Stimulated activated CD4-positive, alpha-beta T cell treated with anti-CD3 and anti-CD28 coated beads, Interleukin-2, amount 100 ng/mL, for 24 hours (primary cell): ENCODE measurements at places on chromosomes 6 and 20.

DNA sequence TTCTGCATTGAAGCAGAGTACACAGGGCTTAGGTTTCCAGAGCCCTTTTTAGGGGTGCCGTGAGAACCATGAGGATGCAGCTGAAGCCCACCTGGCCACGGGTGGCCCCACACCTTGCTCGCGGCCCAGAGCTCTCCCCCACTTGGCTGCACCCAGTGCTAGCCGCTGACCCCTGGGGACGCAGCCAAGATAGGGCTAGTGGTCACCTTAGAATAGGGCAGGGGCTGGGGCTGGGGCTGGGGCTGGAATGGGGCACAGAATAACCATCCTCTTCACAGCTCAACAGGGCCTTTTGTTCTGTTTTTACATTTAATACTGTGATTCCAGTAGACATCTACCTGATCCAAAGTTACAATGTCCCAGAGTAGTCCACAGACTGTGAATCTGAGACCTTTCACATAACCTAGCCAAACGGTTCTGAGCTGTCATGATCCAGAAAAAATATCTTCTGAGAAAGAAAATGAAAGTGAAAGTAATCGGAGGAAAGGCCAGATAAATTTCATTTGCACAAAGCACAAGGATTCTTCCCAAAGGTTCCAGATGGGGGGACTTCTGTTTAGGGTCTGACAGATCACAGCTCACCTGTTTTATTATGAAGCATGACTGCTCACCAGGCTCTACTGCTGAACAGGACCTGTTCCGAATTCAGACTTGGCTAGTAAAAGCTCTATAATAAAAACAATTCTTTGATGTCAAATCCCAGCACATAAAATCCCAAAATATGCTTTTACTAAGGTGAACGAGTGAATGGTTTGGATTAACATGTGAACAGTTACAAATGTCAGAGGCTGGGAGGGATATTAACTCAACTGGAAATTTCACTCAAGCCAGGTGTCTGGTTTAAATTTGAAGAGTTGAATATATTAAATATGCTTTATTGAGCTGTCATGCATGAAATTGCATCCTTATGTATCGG is 401.9 kb downstream of the THBS2 start:
- DNase-seq, result no peak

- no peak for DNase-seq
Measured at GRCh38 chr20:37995856-37996605, 37.2 kb downstream of the TTI1 start.

- no peak for DNase-seq
Measured at GRCh38 chr20:24731312-24731711, 217.8 kb upstream of the CST7 start.

DNA sequence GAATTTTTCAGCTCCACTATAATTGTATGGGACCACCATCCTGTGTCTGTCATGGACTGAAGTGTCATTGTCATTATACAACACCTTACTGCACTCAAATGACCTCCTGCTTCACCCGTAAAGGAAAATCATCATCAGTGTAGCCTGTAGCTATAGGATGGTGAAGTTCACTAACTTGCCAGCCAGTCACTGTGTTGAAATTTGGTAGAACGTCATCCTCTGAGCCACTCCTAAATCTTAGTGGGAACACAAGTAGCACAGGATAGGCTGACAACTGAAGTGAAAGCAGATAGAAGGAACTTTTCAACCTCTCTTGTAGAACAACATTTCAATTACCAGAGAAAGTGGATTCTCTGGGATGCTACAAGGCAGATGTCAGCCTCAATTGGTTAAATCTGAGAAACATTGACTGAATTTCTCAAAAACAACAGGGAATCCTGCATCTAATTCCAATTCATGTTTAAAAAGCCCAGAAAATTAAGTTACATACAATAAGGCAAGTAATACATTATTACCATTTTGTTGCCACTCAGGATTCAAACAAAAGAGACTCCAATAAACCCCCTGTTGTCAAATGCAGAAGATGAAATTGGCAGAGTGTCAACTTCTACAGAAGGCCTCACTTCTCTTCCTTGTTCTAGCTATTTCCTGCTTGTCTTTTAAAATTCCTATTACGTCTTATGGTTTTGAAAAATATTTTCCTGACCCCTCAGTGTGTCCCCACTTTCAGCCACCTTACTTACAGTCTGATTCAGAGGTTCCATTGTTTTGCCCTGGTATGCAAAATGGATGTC is 647.9 kb upstream of the AGPAT4 start:
- no peak for DNase-seq

DNA sequence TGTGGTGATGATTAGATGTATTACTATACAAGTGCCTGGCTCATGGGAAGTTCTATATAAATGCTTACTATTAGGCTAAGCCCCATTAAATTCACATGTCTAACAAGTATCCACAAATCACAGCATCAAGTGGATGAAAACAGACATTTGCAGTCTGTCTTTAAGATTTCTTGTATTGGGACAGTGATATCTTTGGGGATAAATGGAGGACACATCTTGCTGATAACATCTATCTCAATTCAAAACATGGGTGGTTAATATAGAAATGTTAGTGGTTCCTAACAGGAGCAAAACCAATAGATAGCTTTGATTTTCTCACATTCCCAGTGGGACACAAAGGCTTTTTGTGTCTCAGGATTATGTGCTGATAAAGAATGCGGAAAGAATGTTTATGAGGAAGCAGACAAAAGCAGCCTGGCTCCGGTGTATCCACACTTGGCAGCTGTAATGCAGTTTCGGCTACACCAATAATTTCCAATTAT is 29.3 kb downstream of the PTPRK start:
- no peak for DNase-seq

DNA sequence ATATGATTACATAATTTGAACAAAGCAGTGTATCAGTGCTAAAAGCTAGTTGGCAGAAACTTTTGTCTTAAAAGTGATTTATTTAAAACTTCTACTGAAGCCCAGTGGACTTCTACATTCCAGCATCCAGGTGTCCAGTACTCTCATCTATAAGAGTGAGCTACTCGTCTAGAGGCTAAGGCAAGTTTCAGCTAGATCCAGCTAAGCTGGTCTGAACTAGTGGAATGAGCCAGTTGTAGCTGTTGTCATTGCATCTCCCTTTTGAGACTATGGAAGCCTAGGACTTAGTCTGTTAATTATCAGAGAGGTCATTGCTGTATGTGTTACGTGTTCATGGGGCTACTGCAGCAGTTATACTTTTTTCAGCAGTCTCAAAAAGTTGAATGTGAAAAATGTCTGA is 165.1 kb downstream of the ZFAND3 start:
- DNase-seq, result no peak

DNA sequence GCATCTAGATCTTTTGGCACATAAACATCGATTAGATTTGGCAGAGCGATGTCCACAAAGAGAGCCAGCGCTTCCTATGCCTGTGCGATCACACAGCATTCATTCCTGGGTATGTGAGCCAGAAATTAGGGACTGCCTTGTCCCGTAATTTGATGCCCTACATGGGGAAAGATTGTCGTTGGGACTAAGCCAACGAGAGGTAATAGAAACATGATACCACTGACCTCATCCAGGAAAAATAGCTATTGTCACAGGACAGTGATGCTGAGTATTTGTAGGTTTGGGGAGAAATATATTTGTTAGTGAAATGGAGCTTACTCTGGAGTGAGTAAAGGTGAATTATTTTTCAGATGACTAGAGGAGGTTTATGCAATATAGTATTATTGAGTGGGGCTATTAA is 154.0 kb downstream of the TSHZ2 start:
- no peak for DNase-seq

- no peak for DNase-seq
Measured at GRCh38 chr6:22558288-22558882, 11.0 kb upstream of the HDGFL1 start.

DNA sequence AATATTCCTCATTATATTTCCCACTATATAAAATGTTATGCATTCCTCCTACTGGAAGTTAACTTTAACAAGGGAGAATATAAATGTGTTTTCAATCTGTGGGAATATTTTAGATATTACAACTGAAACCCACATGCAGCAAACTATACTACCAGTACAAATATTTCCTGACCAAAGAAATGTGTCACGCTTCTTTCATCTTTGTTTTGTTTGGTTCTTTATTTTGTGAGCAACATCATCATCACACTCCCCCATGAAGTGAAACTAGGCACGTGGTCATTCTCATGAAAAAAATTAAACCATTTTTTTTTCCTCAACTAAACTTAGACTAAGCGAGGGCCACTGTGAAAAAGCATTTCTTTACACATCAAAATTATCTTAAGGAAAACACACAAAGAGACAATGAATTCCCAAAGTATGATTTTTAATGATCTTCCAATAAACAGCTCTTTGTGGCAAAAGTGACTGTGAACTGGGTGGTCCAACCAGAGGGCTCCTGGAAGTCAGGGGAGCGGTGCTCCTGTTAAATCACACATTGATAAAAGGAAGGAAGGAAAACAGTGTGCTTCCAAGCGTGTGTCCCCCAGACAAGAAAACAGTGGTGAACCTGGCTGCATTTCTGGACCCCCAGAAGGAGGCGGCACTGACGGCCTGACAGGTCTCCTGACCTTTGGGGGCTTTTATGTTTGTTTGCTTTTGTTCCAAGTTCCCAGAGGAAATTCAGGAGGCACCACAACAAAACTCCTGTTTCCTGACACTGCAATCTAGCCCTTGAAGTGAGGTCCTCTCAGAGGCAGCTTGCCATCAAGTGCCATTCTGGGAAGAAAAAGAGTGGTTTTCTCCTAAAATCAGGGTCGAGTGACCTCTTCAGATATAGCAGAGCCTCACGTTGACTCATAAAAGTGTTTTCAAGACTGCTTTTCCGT is 166.8 kb upstream of the FOXQ1 start:
- no peak for DNase-seq

- DNase-seq, result no peak
Measured at GRCh38 chr6:163863565-163863964, 449.0 kb downstream of the QKI start.

GRCh38 chr20:25148181-25148981 is 47.1 kb upstream of the ENTPD6 start:
- DNase-seq, result peak; percentile 52

DNA sequence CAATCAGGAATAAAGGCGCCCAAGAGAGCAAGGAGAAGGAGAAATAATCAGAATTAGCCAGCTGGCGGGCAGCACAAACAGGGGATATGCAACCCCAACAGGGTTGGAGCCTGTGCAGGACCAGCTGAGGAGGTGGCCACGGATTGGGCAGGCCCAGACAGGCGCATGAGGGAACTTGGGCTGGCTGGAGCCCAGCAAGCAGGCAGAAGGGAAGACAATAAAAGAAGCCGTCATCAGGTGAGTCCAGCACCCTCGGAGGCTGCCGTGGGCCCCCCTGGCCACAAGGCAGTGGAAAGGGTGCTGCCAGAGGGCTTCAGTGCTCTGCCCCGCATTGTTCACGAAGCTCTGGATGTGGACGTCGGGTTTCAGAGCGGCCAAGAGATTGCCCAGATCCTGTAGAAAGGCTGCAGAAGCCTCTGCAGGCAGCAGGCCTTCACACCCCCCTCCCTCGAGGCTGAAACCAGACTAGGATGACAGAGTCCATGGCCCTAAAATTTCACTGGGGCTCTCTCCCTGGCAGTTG is 28.4 kb upstream of the MAFB start:
- no peak for DNase-seq

DNA sequence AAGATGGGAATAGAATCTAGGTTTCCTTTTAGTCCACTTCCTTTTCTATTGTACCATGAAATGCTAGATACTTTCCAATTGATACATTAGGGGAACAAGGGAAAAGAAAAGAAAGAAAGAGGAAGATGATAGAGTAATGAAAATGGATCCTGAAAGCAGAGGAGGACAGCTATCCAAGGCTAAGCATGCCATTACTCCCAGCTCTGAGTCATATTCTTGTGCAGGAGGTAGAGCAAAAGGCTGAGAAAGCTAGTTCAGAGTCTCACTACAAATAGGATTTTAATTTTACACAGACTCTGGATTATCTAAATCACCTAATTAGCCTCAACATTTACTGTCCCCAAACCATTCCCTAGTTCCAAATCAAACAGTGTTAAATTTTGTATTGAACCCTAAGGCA is 23.6 kb downstream of the RWDD2A start:
- no peak for DNase-seq

- DNase-seq, result no peak
Measured at GRCh38 chr6:98467902-98468301, 366.5 kb upstream of the POU3F2 start.

DNA sequence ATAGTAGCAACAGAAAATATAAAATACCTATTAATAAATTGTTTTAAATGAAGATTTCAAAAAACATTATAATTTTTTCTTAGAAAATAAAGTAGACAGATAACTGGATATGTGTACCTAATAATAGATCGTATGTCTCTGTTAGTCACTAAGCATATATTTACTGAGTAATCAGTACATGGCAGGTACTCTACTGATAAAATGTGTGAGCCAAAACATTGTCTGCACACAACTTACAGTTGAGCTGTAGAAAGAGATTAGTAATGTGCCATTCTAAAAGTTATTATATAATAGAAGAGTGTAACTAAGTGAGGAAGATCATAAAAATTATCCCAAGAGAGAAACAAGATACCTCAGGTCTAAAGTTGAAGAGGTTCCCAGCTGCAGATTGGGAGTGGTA is 929.9 kb upstream of the EPHA7 start:
- no peak for DNase-seq

- no peak for DNase-seq
Measured at GRCh38 chr6:41763470-41763869, 16.2 kb downstream of the FRS3 start.

DNA sequence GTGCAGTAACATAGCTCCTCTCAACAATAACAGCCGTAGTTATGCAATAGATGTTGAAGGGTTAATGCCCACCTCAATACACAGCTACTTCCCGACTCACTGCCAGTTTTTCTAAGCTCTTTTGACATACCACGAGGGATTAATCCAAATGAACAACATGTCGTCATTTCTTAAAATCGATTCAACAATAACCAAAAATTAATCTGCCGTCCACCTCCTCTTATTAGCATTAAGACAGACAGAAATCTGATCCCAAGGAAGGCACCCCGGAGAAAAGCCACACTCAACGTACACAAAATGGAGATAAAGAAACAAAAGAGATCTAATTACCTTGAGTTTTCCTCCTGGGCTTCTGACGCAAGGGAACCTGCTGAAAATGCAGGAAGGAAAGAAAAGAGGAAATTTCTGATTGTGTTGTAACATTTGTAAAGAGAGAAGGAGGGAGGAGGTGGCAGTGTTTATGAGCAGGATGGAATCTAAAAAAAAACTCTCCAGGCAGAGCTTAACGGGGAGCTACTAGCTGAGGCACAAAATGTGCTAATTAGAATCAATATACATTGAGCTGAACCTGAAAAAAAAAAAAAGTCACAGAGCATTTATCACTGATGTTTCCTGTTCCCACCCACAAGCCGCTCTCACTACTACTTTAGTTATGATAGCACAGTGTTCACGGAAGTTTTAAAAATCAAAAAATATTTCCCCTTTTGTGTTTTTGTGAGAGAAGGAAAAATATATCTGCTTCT is 109.3 kb downstream of the IPCEF1 start:
- DNase-seq, result no peak

DNA sequence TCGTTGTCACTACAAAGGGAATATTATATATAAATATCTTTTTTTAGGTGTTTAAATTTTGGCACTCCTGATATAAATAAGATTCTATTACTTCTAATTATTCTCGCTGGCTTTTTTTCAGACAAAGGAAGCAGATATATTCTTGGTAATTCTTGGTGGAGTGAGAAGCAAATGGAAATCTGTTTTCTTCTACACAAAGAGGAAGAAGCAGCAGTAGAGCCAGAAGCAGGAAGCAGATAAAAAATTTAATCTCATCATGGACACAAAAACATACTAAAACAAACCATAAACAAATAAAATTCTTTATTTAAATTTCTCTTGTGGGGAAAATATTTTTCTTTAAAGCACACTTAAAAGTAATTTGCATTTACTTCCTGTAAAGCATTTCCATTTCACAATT is 3.7 kb upstream of the KIAA0319 start:
- no peak for DNase-seq
